ENCODE measurements at places on chromosomes 5 and 9.

DNA sequence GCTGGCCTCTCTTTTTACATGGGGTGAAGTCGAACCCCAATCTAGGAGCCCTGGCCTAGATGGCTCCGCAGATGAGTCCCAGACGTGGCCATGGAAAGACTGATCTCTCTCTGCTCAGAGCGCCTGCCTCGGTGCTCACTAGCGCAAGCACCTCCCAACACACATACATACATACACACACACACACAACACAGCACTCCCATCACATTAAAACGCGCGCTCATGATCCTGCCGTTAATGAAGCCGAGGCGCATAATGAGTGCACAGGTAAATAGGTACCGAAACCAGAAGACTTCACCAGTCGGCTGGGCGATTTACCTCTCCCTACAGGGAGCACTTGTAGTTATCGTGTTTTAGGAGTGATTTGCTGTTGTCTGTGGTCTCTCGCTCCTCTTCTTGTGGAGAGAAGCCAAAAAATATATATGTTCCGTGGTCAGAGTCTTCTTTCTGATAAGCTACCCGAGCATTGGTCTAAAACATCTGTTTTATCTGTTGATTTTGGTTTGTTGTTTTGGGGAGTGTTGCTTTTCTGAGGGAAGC, 207.7 kb downstream of the MEF2C start:
- no peak for DNase-seq

- peak; percentile 32 for DNase-seq
These were observed 1.5 kb downstream of the KIF12 start for GRCh38 chr9:114097613-114098020.

DNA sequence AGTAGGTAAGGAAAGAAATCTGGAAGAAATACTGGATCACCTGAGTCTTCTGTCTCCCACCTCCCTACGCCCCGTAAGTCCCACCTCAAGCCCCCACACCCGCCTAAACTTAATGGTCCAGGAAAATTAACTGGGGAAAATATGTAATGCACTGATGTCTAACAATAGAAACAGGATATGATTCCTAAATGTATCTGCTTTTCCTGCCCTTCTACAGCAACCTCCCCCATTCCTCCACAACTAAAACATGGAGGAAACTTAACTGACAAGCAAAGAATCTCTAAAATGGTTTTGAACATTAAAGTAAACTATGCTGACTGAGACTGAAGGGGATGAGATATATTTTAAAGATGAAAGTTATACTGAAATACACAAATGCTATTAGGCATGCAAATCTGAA, 10.4 kb downstream of the RFX3 start:
- DNase-seq, result no peak

- no peak for DNase-seq
These were observed 15.9 kb upstream of the ADAMTS16 start for GRCh38 chr5:5124231-5124630.

- DNase-seq, result peak; percentile 44
These were observed 665.5 kb upstream of the ZNF608 start for GRCh38 chr5:125411744-125412560.

- no peak for DNase-seq
These were observed 1.2 kb upstream of the AK3 start for GRCh38 chr9:4742246-4742645.

- DNase-seq, result no peak
These were observed 657.2 kb downstream of the TLE1 start for GRCh38 chr9:81032030-81032572.

DNA sequence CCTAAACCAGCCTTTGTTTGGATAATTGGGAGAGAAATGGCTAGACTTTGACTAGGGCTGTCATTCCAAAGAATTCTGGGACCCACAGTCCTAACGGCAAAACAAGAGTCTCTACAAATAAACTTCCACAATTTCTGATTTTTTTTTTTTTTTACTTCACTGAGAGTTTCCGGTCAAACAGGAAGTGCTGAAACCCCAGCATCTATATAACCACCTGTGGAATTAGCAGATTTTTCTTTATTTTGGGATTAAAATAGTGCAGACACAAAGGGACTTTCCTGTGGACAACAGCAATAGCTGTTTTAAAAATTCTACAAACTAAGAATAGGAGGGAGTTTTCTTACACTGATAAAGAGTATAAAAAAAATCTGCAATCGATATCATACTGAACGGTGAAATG, 157.4 kb downstream of the ARSB start:
- DNase-seq, result no peak

GRCh38 chr5:131959136-131959535, 13.7 kb upstream of the MEIKIN start:
- DNase-seq, result no peak

- DNase-seq, result no peak
These were observed 31.2 kb upstream of the EBF1 start for GRCh38 chr5:159130871-159131270.

DNA sequence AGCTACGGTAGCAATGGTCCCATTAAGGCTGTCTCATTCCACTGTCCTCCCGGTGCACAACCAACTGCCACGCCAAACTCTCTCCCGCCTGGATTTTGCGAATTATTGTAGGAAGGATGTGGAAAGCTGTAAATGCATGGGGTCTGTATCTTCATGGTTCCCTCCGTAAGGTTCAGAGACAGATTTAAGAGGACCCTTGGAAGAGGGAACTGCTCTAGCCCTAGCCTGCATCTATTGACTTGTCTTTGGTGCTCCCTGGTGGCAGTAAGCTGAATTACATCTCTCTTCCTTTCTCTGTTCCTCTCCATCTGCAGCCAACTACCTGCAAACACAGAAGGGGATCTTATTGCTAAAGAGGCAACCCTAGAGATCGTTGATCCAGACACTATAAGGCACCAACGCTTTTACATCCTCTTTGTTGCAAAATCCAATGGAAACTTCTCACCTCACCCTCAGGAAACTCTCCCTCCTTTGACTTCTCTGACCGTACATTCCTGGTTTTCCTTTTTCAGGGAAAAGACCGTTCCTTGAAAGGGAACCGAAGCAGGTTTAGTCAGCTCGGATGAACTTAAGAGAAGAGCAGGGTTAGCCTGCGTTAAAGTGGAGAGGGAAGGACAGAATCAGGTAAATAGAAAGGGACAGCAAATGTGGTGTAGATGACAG, 11.9 kb downstream of the CAPSL start:
- DNase-seq, result peak; percentile 76

DNA sequence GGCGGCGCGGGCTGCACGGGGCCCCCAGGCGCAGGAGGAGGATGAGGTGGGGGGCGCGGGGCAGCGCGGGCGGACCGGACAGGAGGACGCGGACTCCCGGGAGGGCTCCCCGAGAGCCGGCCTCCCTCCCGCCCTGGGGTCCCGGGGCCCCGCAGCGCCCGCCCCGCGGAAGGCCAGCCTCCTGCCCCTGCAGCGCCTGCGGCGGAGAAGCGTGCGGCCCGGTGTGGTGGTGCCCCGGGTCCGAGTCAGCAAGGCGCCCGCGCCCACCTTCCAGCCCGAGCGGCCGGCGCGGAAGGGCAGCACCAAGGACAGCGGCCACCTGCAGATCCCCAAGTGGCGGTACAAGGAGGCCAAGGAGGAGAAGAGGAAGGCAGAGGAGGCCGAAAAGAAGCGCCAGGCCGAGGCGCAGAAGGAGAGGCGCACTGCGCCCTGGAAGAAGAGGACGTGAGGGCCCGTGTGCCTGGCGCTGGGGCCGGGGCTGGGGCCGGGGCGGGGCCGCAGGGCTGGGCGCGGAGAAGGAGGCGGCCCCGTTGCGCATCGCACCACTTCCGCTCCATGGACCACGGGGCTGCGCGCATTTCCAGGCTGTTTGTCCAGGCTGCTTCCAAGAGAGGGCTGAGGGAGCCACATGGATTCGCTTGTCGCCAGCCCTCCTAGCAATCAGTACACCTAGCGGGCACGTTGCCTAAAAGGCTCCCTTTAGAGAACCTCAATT, 86.0 kb downstream of the ANKRD33B start:
- no peak for DNase-seq

GRCh38 chr5:53479590-53480415, 626 bp upstream of the FST start:
- DNase-seq, result peak; percentile 82

DNA sequence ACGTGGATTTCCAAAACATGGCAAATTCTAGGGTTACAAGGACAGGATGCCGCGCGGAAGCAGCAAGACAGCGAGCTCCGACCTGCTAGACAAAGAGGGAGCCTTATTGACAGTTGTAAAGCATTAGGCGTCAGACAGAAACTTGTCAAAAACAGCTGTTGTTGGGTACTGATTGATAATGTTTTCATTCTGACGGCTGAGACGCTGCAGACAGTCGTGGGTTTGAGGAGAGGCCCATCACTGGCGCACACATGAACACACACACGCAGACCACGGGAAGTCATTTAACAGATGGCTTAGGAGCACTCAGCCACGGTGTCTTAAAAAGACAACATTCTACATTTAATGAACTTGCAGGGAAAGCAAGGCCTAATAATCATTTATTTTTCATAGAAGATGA, 324.0 kb downstream of the NDUFS4 start:
- no peak for DNase-seq

DNA sequence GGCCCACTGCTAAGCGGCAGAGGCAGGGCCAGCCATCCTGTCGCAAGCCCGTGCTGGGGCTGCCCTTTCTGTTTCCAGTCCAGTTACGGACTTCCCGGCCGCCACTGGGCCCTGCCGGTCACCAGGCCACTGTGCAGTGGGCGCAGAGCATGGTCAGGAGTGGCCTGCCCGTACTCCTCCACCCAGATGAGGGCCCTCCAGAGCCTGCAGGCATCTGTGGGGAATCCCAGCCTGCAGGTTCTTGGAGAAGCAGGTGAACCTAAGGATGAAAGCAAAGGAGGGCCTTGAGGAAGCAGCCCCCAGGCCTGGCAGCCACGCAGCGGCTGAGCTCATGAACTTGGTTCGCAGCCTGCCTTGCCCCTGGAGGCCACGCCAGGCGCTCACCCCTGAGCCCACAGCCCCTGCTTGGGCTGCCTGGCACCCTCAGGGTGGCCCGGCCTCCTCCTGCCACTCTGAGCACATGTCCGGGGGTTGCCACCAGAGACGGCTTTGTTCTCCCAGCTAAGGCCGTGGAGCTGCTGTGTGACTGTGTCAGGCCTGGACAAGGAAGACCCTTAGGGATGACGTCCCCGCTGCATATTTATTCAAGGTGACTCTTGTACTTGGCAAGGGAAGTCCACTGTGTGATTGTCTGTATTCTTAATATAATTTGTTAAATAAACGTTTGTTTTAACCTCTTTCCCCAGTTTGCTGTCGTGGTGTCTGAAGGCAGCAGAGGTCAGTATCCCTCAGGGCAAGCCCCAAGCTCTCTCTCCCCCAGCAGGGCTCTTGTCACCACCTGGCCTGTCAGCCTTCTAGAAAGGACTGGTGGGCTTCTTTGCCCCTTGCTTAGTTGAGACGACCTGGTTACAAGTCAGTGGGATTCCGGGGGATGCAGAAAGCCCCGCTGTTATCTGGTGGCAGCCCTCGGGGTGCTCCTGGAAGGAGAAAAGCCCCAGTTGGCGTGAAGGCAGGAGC, 107.1 kb upstream of the LMX1B start:
- DNase-seq, result no peak

DNA sequence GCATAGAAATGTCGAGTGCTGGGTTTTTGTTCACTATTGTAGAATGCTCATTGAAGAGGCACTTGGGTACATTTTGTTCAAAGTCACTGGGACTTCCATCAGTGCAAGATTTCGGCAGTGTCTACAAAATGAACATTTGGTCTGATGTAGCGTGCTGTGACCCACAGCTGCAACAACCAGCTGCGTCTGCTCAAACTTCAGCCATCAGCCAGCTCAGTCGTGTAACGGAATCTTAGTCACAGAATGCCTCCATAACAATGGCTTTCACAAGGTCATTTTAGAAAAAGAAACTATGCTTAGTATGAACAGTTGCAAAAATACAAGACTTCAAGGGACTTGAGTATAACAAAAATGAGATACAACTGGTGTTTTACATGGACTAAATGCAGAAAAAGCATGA, 828.1 kb upstream of the GRAMD2B start:
- DNase-seq, result no peak

- no peak for DNase-seq
These were observed 297.2 kb downstream of the NSG2 start for GRCh38 chr5:174342696-174343095.

GRCh38 chr5:3996707-3997336, 401.2 kb downstream of the IRX1 start:
- no peak for DNase-seq

DNA sequence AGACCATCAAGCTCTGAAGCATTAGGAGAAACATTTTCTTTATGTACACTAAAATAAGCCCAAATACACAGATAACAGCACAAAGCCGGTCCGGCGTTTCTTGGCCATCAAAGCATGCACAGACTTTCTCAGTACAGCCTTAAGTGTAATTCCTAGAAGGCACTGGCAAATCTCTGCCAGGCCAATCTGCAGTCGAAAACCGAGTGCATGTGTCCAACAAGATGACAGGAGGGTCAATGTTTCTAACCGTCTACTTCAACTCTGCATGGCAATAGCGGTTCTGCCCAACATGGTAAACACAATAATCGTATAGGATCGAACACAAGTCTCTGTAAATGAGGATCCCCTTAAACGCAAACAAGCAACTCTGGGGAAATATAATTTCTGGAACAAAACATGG, 1.1 kb downstream of the ARL15 start:
- DNase-seq, result peak; percentile 13

DNA sequence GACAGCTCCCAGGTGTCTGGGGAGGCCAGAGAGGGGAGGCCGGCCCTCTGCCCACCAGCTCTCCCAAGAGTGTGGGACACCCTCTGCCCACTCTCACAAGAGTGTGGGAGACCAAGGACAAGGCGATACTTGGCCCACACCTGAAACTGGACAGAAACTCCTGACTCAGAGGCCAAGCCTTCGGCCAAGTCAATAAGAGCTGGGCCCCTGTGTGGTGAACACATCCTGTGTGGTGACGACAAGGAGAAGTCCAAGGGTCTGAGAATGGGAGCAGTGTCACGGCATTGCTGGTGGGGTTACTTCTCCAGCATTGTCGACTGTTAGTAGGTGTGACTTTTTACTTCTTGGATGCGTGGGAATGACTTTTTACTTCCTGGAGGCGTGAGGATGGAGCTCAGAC, 14.6 kb upstream of the F2RL1 start:
- no peak for DNase-seq

- DNase-seq, result no peak
These were observed 114.1 kb downstream of the CDK5RAP2 start for GRCh38 chr9:120465685-120466407.

GRCh38 chr5:55711507-55712022, 559 bp downstream of the SLC38A9 start:
- no peak for DNase-seq

- no peak for DNase-seq
These were observed 175.5 kb upstream of the TUT7 start for GRCh38 chr9:86529496-86530275.

- peak; percentile 22 for DNase-seq
These were observed 1548.6 kb downstream of the EFNA5 start for GRCh38 chr5:106121972-106122605.

GRCh38 chr5:55700745-55701144, 11.4 kb downstream of the SLC38A9 start:
- no peak for DNase-seq

- no peak for DNase-seq
These were observed 4.3 kb downstream of the TCERG1 start for GRCh38 chr5:146451411-146451810.

- DNase-seq, result no peak
These were observed 60.1 kb downstream of the PRKACG start for GRCh38 chr9:68953771-68954170.

GRCh38 chr5:150624334-150625163, 15.9 kb upstream of the SYNPO start:
- peak; percentile 76 for DNase-seq

Measured in neural progenitor cell (in vitro differentiated cells).